ENCODE measurements at places on chromosomes 3 and 15. TPM values are rescaled to one million over a fixed set of nuclear protein-coding genes. Genes with fewer than 3 reads are reported as not detected.

Gene KBTBD13
- polyA plus RNA-seq = 0.12 TPM

Gene ATP10A
- polyA plus RNA-seq = 2.9 TPM

Gene REC114
- polyA plus RNA-seq = not detected

Gene STXBP5L
- polyA plus RNA-seq = 0.20 TPM

Gene CCR8
- not detected for polyA plus RNA-seq

Gene NEDD4
- polyA plus RNA-seq = 13.6 TPM

Gene PRR23A
- not detected for polyA plus RNA-seq

Gene HTR3E
- polyA plus RNA-seq = not detected

Gene MME
- 427 TPM for polyA plus RNA-seq

Gene TEX55
- polyA plus RNA-seq = not detected
